Naive thymus-derived CD8-positive, alpha-beta T cell (primary cell): ENCODE measurements at places on chromosomes 12 and 14. TPM values are rescaled to one million over a fixed set of nuclear protein-coding genes. Genes with fewer than 3 reads are reported as not detected.

The C14orf180 gene
- not detected for total RNA-seq

DNA sequence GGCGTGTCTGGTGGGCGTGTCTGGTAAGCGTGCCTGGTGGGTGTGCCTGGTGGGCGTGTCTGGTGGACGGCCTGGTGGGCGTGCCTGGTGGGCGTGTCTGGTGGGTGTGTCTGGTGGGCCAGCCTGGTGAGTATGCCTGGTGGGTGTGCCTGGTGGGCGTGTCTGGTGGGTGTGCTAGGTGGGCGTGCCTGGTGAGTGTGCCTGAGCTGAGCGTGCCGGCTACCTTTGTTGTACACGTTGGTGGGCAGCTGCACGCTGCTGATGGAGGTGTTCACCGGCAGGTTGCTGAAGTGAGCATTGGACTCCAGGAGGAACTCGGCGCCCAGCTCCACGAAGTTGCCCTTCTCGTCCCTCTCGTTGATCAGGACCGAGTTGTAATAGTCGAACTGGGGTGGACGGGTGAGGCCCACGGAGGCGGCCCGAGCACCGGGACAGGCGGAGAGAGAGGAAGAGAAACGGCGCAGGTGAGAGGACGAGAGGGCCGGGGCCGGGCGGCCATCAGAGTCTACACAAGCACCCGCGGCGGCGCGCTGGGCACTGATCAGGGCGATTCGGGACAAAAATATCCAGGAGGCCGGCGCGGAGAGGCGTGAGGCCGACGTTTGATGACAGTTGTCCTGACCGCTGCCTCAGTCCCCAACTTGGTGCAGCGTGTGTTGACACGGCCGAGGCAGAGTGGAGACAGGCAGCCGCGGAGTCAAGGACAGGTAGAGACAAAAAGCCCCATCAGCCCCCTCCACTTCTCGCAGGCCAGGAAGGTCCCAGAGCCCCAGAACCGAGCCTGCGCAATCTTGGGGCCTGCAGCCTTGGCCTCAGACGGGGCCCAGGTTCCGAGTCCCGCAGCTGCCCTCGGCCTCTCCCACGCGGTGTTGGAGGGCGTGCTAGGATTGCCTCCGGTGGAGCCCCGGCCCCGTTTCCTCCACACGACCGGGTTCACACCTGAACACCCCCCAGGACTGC is 10.5 kb downstream of the CACNA2D4 start:
- H3K4me1 ChIP-seq: peaks cover 6% of the 10 kb centered on the region
- DNase-seq: peak; percentile 27
- H3K4me3 ChIP-seq: peak overlapping the region; percentile 80

GRCh38 chr12:68901145-68901544 is 31.8 kb downstream of the CPM start:
- no peak overlapping the region for H3K4me3 ChIP-seq
- H3K4me1 ChIP-seq: peaks cover 1% of the 10 kb centered on the region
- H3K36me3 ChIP-seq: no peaks in the 10 kb centered on the region
- H3K27ac ChIP-seq: no peak overlapping the region
- H3K27me3 ChIP-seq: peaks cover 9% of the 10 kb centered on the region
- no peak for DNase-seq

GRCh38 chr12:70615174-70615866 is 21.9 kb downstream of the PTPRB start:
- no peak for DNase-seq
- peaks cover 24% of the 10 kb centered on the region for H3K27me3 ChIP-seq
- no peaks in the 10 kb centered on the region for H3K36me3 ChIP-seq
- H3K4me3 ChIP-seq: no peak overlapping the region
- no peak overlapping the region for H3K27ac ChIP-seq
